ENCODE measurements at places on chromosomes 2 and 18.
A peak's percentile ranks its signal among the peaks of the same experiment; 100 is the strongest.

DNA sequence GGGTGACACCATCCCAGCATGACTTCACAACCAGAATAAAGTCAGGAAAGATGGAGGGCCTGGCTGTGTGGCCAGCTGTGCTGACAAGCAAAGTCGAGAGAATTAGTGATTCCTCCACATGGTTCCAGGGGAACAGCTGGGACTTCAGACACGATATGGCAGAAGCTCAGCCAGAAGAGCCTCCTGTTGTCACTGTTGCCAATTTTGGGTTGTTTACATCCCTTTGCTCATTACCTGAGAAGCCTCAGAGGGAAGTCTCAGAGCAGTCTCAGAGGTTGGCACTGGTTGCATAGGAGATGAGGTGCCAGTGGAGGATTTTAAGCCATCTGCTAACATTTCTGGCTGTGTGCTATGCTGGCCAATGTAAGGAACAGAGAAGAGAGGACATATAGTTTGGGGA lies 16.0 kb downstream of the LINC00305 start:
- no peaks in the 10 kb centered on the region for H3K36me3 ChIP-seq
- H3K4me1 ChIP-seq, result no peaks in the 10 kb centered on the region
- H3K27ac ChIP-seq, result no peak overlapping the region
- no peak overlapping the region for H3K4me3 ChIP-seq

GRCh38 chr2:147603876-147604275 lies 241.0 kb upstream of the ACVR2A start:
- H3K27ac ChIP-seq, result no peak overlapping the region
- no peak for DNase-seq
- no peaks in the 10 kb centered on the region for H3K27me3 ChIP-seq
- H3K36me3 ChIP-seq, result no peaks in the 10 kb centered on the region
- no peak overlapping the region for H3K4me3 ChIP-seq
- no peaks in the 10 kb centered on the region for H3K4me1 ChIP-seq

GRCh38 chr2:235546436-235546835 lies 52.6 kb downstream of the AGAP1 start:
- no peak for DNase-seq
- H3K4me3 ChIP-seq, result no peak overlapping the region
- H3K27ac ChIP-seq, result no peak overlapping the region

GRCh38 chr2:74982577-74982976 lies 24.1 kb downstream of the POLE4 start:
- H3K4me3 ChIP-seq, result no peak overlapping the region
- H3K36me3 ChIP-seq, result no peaks in the 10 kb centered on the region
- no peak overlapping the region for H3K27ac ChIP-seq
- DNase-seq, result no peak
- H3K4me1 ChIP-seq, result no peaks in the 10 kb centered on the region

- H3K27me3 ChIP-seq, result no peaks in the 10 kb centered on the region
- H3K4me1 ChIP-seq, result peaks cover 41% of the 10 kb centered on the region
- no peak overlapping the region for H3K4me3 ChIP-seq
- peak overlapping the region; percentile 25 for H3K27ac ChIP-seq
- DNase-seq, result no peak
Measured at GRCh38 chr2:68796295-68796905, 61.8 kb downstream of the ARHGAP25 start.

GRCh38 chr2:239991689-239992314 lies 33.3 kb downstream of the NDUFA10 start:
- DNase-seq, result no peak
- H3K27me3 ChIP-seq, result no peaks in the 10 kb centered on the region
- no peak overlapping the region for H3K27ac ChIP-seq
- H3K4me3 ChIP-seq, result no peak overlapping the region
- peaks cover 29% of the 10 kb centered on the region for H3K36me3 ChIP-seq
- no peaks in the 10 kb centered on the region for H3K4me1 ChIP-seq

DNA sequence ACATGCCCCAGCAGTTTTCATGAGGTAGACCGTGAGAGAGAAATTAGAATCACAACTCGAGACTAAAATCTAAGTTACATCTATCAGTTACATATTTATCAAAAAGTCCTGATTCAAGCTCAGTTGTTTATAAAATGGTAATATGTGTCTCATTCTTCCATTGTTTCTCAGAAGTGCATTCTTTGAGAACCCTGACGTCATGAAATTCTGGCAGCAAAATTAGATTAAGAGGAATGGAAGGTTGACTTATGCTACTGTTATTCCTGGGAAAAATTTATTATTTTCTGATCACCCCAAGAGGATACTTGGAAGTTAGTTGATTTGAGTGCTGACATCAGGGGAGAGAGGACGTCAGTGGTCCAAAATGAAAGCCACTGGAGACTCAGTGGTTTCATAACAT lies 1864.8 kb upstream of the LRRTM1 start:
- no peaks in the 10 kb centered on the region for H3K36me3 ChIP-seq
- no peaks in the 10 kb centered on the region for H3K4me1 ChIP-seq
- no peak for DNase-seq
- H3K27me3 ChIP-seq, result no peaks in the 10 kb centered on the region

DNA sequence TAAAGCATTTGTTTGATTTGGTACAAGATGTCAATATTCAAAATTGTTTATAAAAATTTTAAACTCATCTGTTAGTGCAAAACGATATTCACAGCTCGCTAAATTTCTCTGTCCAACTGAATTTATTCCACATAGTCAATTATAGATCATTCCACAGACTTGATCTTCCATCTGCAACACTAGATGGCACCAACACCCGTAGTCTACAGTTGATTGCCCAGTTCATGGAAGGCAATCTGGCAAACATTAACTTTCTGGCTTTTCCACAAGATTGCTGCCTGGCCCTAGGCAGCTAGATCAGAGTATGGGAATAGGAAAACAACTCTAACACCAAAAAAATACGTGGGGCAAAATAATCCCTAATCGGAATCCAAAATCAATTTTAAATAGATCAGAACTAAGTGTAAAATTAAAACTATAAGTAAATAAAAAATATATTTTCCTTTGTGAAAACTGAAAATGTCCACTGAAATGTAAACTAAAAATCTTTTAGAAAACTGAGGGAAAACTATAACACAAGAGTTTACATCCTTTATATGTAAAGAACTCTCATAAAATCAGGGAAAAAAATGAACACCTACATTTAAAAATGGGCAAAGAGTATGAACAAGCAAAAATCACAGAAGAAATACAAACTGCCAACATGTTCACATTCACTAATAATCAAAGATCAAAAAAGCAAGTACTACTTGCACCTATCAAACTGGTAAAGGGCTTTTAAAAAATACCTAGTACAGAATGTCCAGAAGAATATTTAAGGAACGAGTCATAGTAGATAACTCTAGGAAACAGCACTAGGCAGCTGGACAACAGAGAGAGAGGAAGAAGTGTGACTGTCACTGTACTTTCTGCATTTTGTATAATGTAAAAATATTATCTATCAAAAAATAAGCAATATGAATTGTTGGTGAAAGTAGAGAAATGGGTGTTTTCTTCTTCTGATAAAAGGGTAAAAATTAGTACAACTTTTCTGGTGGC lies 35.0 kb downstream of the RTN4 start:
- no peak overlapping the region for H3K4me3 ChIP-seq
- DNase-seq, result peak; percentile 13
- H3K27ac ChIP-seq, result no peak overlapping the region
- H3K4me1 ChIP-seq, result peaks cover 9% of the 10 kb centered on the region

GRCh38 chr18:59729781-59730180 lies 32.6 kb upstream of the CCBE1 start:
- H3K4me1 ChIP-seq, result no peaks in the 10 kb centered on the region
- H3K27me3 ChIP-seq, result no peaks in the 10 kb centered on the region
- no peak for DNase-seq
- no peaks in the 10 kb centered on the region for H3K36me3 ChIP-seq
- H3K4me3 ChIP-seq, result no peak overlapping the region
- H3K27ac ChIP-seq, result no peak overlapping the region

GRCh38 chr2:217609952-217610351 lies 392.8 kb downstream of the TNS1 start:
- H3K27me3 ChIP-seq, result no peaks in the 10 kb centered on the region
- no peaks in the 10 kb centered on the region for H3K36me3 ChIP-seq
- peaks cover 18% of the 10 kb centered on the region for H3K4me1 ChIP-seq

DNA sequence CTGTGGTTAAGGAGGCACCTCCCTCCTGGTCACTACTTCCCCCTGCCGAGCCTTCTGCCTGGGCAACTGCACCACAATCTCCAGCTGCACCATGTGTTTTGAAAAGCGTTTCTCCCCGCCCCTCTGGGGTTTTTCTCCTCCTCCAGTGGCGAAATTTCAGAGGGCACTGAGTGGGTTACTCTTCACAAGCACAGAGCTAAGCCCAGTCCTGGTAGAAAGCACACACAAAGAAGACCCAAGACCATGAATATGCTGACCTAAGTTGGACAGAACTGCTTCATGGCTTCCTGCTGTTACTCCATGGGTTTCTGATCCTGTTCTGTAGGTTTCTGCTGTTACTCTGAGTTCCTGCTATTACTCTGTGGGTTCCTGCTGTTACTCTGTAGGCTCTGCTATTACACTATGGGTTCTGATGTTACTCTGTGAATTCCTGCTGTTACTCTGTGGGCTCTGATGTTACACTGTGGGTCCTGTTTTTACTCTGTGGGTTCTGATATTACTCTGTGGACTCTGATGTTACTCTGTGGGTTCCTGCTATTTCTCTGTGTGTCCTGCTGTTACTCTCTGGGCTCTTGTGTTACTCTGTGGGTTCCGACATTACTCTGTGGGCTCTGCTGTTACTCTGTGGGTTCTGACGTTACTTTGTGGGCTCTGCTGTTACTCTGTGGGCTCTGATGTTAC lies 216.6 kb downstream of the RTP5 start:
- peaks cover 5% of the 10 kb centered on the region for H3K4me1 ChIP-seq
- H3K4me3 ChIP-seq, result no peak overlapping the region
- H3K27me3 ChIP-seq, result no peaks in the 10 kb centered on the region
- DNase-seq, result no peak
- H3K27ac ChIP-seq, result no peak overlapping the region

GRCh38 chr18:1691863-1692262 lies 787.2 kb downstream of the ADCYAP1 start:
- H3K27me3 ChIP-seq, result no peaks in the 10 kb centered on the region
- no peaks in the 10 kb centered on the region for H3K4me1 ChIP-seq
- DNase-seq, result no peak
- no peak overlapping the region for H3K27ac ChIP-seq
- H3K36me3 ChIP-seq, result no peaks in the 10 kb centered on the region
- no peak overlapping the region for H3K4me3 ChIP-seq

GRCh38 chr2:44358503-44358902 lies 2.8 kb downstream of the PREPL start:
- H3K4me1 ChIP-seq, result peaks cover 19% of the 10 kb centered on the region
- DNase-seq, result peak; percentile 2
- no peak overlapping the region for H3K4me3 ChIP-seq
- no peaks in the 10 kb centered on the region for H3K36me3 ChIP-seq
- no peak overlapping the region for H3K27ac ChIP-seq

DNA sequence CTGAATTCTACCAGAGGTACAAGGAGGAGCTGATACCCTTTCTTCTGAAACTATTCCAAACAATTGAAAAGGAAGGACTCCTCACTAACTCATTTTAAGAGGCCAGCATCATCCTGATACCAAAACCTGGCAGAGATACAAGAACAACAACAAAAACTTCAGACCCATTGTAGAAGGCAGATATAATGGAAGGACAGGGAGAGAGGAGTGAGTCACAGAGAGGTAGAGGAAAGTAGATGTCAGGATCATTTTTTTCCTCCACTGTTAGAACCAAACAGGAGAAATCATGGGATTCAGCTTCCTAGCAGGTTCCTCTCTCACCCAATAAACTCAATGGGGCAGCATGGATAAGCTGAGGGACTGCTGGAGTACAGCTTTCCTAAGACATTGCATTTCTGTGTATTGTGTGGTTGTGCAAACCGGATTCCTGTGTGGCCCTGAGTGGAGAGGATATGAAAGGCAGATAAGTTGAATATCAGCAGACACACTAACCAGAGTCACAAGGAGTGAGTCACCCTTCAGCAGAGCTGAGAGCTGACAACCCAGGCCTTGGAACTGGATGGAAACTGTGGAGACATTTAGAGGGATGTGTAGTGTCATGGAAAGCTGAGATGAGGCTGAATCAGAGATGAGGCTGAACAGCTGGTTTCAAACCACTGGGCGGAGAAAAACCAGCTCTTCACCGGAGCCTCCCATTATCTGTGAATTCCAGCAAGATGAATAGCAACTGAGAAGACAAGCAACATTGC lies 60.9 kb upstream of the MMADHC start:
- H3K27ac ChIP-seq, result no peak overlapping the region
- DNase-seq, result no peak
- no peaks in the 10 kb centered on the region for H3K36me3 ChIP-seq
- no peaks in the 10 kb centered on the region for H3K4me1 ChIP-seq
- H3K27me3 ChIP-seq, result no peaks in the 10 kb centered on the region
- H3K4me3 ChIP-seq, result no peak overlapping the region

- no peaks in the 10 kb centered on the region for H3K36me3 ChIP-seq
- no peaks in the 10 kb centered on the region for H3K4me1 ChIP-seq
- no peak for DNase-seq
Measured at GRCh38 chr2:242056785-242057184, 187.3 kb downstream of the RTP5 start.

GRCh38 chr2:40352703-40353099 lies 99.2 kb downstream of the SLC8A1 start:
- no peaks in the 10 kb centered on the region for H3K4me1 ChIP-seq
- no peak for DNase-seq
- no peaks in the 10 kb centered on the region for H3K27me3 ChIP-seq
- H3K4me3 ChIP-seq, result no peak overlapping the region
- H3K36me3 ChIP-seq, result no peaks in the 10 kb centered on the region

DNA sequence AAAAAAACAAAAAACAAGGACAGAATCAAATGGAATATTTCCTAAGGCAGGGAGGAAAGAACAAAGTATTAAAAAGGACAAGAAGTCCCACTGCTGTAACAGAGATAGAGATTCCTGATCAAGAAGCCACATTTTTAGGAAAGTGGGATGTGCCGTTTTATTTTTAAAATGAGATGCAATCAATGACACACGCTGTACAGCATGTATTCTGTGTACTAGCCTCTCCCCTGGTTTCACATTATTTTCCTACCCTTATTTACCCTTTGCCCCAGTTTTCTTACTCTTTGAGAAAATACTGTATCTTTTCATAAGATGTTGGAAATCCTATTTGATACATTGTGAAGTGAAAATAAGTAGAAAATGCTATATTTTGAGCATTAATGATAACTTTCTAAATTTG lies 45.8 kb downstream of the E2F6 start:
- H3K36me3 ChIP-seq, result no peaks in the 10 kb centered on the region
- H3K27ac ChIP-seq, result no peak overlapping the region
- no peaks in the 10 kb centered on the region for H3K4me1 ChIP-seq
- no peak overlapping the region for H3K4me3 ChIP-seq
- no peaks in the 10 kb centered on the region for H3K27me3 ChIP-seq

- no peaks in the 10 kb centered on the region for H3K36me3 ChIP-seq
- no peaks in the 10 kb centered on the region for H3K27me3 ChIP-seq
- H3K27ac ChIP-seq, result no peak overlapping the region
- no peak overlapping the region for H3K4me3 ChIP-seq
Measured at GRCh38 chr2:239302808-239303557, 97.8 kb downstream of the HDAC4 start.

GRCh38 chr18:67961701-67962440 lies 445.4 kb upstream of the DSEL start:
- H3K27ac ChIP-seq, result no peak overlapping the region
- H3K4me1 ChIP-seq, result no peaks in the 10 kb centered on the region
- DNase-seq, result no peak
- H3K4me3 ChIP-seq, result no peak overlapping the region
